ENCODE measurements at places on chromosomes 5 and 9.

DNA sequence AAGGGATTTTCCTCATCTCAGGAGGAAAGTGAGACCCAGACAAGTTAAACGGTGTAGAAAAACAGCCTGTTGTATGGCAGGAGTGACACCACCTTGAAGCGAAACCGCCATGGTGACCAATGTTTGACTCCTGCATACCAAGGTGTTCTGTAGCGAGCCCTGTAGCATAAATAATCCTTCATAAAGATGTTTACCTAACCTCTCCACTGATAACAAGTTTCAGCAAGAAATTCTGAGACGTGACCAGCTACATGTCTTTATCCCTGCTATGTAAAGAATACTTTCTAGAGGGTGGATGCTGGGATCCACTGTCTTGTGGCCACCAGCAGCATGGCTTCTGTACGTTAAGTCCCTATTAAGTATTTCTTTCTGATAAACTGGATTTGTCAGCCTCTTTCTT is 148.1 kb downstream of the MPDZ start:
- DNase-seq, result no peak

- DNase-seq, result no peak
These were observed 24.7 kb downstream of the PHF2 start for GRCh38 chr9:93601063-93601462.

DNA sequence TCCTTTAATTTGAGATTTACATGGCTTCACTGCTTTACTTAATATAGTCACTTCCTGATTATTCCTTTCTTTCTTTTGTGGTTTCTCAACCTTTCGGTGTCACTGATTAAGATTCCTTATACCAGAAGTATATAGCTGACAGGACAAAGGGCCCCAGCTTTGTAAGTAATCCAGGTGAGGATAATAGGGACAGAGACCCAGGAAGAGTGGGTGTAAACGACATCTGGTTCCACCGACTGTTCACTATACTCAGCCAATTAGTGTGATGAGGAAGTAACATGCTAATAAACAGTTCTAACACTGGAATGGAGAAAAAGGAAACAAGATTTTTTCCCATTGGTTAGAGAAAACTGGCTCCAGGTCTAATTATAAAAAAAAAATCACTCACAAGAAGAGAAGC is 286.3 kb upstream of the EFNA5 start:
- no peak for DNase-seq

GRCh38 chr5:81188962-81189361 is 44.2 kb upstream of the CKMT2 start:
- DNase-seq, result no peak

DNA sequence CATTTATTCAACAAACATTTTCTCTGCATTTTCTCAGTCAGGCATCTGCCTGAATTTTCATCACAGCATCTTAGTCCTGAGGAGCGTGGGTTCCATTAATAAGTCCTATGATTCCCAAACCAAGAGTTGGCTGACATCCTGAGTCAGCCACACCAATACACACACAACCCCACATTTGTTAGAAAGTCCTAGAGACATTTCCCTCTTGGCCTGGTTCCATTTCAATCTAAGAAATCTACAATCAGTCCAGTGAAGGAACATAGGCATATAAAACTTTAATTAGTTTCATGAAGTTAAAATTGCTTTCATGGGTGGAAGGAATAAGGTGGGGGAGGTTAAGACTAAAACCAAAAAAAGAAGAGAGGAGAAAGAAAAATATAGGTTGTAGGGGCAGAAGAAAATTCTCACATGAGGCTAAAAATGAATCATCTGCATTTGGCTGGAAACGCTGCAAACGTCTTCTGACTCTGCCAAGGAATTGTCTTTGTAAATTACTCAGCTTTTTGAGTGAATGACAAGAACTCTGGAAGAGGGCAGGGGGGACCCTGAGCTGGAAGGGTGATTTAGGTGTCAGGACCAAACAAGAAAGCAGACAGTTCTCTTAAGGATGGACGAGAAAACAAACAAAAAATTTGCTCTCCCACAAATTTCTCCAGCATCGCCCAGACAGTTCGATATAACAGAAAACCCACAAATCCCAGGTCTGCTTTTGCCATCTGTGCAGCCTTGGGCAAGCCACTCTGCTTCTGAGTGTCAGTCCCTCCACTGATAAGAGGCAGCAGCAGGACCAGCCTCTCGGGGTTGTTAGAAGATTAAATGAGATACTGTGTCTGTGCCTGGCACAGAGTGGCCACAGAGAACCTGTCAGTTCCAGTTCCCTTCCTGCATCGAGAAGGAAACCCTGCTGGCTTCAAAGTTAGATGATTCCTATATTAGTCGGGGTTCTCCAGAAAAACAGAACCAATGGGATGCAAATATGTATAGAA is 289.7 kb downstream of the CDK5RAP2 start:
- no peak for DNase-seq

- DNase-seq, result no peak
These were observed 79.4 kb downstream of the SH3GL2 start for GRCh38 chr9:17658237-17658636.

DNA sequence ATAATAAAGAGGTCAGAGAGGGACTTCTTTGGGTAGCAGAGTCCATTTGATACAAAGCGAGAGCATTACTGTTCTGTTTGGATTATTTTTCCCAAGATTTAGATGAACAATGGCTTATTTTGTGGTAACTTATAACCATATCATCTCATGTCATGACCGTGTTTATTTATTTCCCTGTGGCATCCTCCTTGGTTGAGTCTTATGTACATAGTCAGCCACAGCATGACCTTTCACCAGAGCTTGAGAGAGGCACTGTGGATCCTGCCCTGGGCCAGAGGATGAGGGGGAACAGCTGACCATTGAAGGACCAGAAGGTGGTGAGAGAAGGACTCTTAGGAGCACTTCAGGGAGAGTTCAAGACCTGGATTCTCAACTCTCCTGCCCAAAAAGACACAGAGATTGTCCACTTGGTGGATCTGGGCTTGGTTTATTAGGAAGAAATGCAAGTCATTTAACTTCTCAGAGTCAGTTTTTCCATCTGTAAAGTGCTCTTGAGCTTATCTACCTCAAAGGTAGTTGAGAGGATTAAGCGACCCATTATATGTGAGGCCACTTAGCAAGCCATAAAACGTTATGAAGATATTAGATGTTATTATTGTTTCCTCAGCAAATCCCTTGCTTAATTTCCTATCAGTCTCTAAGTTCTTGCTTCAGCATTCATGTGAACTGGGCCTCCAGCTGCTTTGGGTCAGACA is 51.4 kb downstream of the PPIC start:
- no peak for DNase-seq

DNA sequence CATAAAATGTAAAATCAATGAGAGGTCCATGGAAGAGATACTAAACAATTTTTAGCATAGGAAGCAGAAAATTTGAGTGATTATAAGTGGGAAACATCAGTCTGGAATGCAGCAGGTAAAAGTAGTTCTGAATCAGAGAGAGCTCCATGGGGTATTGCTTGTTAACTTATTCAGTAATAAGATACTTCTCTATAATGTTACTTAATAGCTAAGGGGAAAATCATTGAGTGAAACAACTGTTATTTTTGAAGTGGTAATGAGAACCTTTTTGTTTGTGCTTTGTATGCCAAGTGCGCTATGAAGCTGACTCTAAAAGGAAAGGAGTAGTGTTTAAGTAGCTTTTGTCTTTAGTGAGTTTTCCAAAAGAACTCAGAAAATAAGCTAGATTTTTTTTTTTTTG is 95.2 kb downstream of the ERBIN start:
- no peak for DNase-seq

DNA sequence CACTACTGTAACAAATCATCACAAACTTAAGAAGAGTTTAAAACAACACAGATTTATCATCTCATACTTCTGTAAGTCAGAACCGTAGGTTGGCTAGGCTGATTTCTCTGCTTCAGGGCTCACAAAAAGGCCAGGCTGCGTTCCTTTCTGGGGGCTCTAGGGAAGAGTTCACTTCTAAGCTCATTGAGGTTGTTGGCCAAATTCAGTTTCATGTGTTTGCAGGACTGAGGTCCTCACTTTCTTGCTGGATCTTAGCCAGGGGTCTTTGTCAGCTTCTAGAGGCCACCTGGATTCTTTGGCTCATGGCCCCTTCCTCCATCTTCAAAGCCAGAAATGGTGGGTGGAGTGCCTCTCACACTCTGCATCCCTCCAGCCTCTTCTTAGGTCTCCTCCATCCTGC is 76.0 kb downstream of the ACTBL2 start:
- no peak for DNase-seq

GRCh38 chr5:91179018-91179417 is 204.1 kb downstream of the ARRDC3 start:
- DNase-seq, result no peak

DNA sequence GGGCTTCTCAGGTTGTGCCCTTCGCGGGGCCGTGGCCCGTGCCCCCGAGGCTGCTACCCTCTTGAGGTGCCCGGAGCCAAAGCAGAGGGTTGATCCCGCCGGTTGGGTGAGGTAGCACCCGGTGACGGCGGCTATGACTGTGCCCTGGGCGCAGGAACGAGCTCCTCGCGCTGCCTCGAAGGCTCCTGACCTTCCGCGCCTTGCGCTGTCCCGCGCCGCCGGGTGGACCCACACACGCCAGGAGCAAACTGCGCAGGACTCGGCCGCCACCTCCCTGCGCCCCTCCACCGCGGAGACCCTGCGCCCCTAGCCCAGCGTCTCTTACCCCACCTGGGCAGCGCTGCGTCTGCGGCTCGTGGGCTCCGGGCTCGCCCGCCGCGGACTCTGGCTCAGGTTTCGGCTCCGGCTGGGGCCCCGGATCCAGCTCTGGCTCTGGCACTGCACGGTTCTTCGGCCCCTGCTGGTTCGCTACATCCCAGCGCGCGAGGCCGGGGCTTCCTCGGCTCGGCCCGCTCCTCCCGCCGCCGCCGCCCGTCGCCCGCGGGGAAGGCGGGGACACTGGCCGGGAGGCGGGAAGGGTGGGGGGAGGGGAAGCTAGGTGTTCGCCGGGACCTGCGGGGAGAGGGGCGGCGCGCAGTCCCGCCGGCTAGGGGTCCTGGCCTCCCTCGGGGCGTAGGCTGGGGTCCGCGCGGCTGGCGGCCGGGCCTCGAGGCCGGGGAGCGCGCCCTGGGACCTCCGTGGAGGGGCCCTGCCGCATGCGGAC is 5.4 kb upstream of the PITX1 start:
- DNase-seq, result no peak

- DNase-seq, result no peak
These were observed 382.4 kb downstream of the NNT start for GRCh38 chr5:43985411-43985810.

DNA sequence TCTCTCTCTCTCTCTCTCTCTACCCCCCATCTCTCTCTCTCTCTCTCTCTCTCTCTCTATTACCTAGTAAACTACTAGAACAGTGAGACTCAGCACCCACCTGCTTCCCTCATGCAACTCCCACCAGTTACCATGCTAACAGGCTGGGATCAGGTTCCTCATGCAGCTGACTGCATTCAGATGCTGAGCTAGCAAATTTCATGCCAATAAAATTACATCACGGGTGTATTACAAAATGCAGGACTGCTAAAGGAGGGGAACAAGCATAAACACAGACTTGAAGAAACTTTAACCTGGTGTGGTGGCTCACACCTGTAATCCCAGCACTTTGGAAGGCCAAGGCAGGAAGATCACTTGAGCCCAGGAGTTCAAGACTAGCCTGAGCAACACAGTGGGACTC is 76.0 kb downstream of the CEMIP2 start:
- DNase-seq, result no peak

DNA sequence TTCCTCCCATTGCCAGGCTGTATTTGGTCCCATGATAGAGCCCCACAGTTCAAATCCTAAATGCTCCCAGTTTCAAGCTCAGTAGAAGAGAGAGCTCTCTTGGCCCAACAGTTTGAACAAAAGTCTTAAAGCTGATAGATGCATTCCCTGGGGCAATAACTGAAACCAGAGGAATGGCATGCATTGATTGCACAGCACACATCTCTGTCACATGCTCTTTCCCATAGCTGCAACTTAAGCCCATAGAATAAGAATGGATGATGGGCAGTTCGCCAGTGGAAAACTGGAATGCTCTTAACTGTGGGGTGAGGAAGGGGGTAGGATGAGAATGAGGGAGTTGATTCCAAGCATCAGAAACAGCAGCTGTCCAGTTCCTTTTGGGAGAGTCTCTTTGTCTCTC is 1942.4 kb upstream of the WWC1 start:
- no peak for DNase-seq

- no peak for DNase-seq
These were observed 150.2 kb downstream of the RXRA start for GRCh38 chr9:134476272-134476941.

- DNase-seq, result no peak
These were observed 83.4 kb downstream of the TEK start for GRCh38 chr9:27192291-27192960.

- no peak for DNase-seq
These were observed 22.6 kb upstream of the HK3 start for GRCh38 chr5:176921714-176922113.

GRCh38 chr5:169788168-169788567 is 151.1 kb downstream of the DOCK2 start:
- DNase-seq, result no peak

DNA sequence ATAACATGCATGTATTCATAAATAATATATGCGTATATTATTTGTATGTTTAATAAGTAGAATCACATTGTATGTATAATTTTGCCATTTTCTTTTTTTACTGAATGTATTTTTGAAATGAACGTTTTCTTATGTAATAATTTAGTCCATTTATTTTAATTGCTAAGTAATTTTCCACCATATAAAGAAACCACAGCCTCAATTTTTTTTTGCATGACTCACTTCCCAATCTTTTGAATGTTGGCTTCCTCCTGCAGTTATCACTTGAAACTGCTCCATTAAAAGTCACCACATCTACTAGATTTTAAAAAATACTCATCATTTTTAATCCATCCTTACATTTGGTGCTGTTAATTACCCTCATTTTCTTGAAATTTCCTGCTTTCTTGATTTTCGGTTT is 363.3 kb upstream of the MEF2C start:
- no peak for DNase-seq

GRCh38 chr5:123681061-123681460 is 169.1 kb downstream of the CSNK1G3 start:
- DNase-seq, result no peak

DNA sequence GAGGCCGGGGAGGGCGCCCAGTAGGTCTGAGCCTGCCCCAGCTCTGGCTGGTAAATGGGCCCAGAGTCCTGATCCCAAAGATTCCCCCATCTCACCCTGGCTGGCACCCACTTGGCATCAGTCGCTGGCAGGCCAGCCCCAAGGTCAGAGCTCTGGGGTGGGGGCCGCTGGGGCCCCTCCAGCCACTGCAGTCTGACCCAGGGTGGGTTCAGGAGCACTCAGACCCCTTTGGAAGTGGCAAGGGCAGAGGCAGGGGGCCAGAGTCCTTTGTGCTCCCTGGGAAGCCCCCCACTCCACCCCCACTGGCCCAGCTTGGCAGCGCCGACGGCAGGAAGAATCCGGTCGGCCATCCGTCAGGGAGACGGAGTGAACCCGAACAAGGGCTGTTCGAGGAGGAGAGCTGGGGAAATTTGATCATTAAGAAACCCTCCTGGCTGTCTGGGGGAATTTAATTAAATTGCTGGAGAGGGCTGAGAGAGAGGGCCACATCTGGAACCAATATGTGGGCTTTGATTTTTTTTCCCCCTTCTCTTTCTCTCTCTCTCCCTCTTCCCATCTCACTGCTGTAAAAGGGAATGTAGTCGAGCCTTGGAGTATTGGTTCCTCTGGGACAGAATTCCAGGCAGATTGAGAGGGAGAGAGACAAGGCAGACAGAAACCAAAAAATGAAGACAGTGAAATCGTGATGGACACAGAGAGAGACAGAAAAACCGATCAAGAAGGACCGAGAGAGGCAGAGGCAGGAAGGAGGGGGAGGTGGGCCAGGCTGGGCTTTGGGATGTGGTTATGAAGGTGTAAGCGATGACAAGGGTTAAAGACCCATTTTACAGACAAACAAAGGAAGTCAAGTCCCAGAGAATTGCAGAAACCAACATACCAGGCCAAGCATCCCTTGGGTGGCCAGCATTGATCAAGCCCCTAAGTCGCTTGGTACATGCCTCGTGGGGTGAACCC is 8.1 kb upstream of the ASB6 start:
- no peak for DNase-seq

- DNase-seq, result no peak
These were observed at the start of gene GPX8 for GRCh38 chr5:55159763-55160492. GPX8 (plus strand) TSS chr5:55160171; CDS start chr5:55160193, 22 bp downstream.
